ENCODE measurements at places on chromosomes 5 and 9.

- DNase-seq: no peak
Observed at GRCh38 chr5:84549054-84549453, 164.4 kb upstream of the EDIL3 start.

DNA sequence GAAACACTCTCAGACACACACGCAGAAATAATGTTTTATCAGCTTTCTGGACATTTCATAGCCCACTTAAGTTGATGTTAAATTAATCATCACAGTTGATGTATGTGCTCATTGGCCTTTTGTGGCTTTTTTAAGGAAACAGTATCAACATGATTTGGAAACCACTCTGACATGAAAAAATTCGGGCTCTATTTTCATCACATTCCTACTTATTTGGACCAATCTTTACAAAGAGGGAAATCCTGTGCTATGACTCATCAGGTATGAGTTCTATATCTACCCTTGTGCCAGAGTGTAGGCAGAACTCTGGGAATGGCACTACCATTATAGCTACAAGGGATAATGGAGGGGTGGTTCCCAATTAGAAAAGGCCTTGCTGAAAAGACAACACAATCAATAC, 388.4 kb upstream of the PTGER4 start:
- no peak for DNase-seq

GRCh38 chr9:124013309-124014210, 2.0 kb downstream of the LHX2 start:
- DNase-seq: no peak

DNA sequence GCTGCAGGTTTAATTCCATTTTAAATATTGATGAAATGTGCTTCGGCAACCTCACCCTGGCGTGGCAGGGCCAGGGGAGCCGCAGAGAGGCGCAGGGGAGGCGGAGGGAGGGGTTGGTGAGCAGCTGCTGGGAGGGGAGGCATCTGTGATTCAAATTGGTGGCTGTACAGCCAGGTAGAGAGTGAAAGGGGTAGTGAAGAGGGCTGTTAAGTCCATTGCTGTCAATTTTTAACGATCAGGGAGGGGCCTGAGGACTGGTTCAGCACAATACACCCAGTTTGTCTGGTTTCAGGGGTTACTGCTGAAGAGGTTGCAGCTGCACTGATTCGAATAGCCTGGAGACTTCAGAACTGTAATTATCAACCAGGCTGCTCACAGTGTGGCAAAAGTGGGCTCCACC, 31.3 kb downstream of the LHX6 start:
- DNase-seq: no peak

- no peak for DNase-seq
Observed at GRCh38 chr5:132046880-132047299, 13.6 kb upstream of the IL3 start.

GRCh38 chr9:127835991-127836516, 18.4 kb downstream of the ENG start:
- no peak for DNase-seq

GRCh38 chr9:77534376-77535057, 113.6 kb downstream of the GNA14 start:
- no peak for DNase-seq

DNA sequence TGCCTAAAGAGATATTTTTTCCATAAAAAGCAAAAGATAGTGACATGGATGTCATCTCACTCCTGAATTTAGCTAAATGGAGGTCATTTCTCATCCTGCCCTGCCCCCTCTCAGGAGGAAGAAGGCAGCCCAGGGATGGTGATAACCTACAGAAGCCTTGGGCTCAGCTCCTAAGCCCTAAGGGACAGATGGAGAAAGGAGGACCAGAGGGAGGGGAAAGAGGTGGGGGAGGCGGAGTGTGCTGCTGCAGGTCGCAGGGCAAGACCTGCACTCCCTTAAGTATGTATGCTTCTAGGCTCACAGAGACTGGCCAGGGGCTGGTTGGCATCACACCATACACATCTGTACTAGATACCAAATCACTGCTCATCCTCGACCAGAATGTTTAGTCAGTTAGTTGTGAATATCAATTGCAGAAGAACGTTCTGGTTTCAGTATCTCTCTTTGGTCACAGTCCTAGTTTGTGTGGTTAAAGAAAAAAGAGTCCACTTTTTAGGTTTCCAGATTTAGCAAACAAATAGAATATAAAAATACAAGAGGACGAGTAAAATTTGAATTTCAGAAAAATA, 18.4 kb upstream of the CDKN2AIPNL start:
- DNase-seq: no peak

All from stimulated activated CD4-positive, alpha-beta T cell treated with anti-CD3 and anti-CD28 coated beads, Interleukin-4, amount 100 ng/mL, for 4 hours (primary cell).